ENCODE measurements at places on chromosomes 6 and 20.

- no peak for DNase-seq
Measured at GRCh38 chr6:6734479-6735465, 146.3 kb downstream of the LY86 start.

DNA sequence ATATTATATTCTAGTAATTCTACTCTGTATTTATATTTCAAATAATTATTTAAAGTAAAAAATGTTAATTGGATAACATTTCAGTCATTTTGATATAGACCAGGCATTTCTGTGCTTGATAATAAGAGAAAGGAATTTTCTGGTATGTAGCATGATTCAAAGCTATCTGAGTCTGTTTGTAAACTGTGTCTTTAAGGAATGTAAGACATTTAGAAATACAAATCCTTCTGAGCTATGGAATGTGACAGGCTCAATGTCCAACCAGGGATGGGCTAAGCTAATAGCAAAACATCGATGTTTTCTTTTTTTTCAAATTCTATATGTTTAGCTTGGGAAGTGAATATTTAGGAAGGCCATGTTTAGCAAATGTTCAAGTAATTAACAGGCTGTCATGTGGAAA is 41.5 kb upstream of the FAM83B start:
- no peak for DNase-seq

- no peak for DNase-seq
Measured at GRCh38 chr6:30157999-30158398, 3.0 kb downstream of the TRIM10 start.

DNA sequence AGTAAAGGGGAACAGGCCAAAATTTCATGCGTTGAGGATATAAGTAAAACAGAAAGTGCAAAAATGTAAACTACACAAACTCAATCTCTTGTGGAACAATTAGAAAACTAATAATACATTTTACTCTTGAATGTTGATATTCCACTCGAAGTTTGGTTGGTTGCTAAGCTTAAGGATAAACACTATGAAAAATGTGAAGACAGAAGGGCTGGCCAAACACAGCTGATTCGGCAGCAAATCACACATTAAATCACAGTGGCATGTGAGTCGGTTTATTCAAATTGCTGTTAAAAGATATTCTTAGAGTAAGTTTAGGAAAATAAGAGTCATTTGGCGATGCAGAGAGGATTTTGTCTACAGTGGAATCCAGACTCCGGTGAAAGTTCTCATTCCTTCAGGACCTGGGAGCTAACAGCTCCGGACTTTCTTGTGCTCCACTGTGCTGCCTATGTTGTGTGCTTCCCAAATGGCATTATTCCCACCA is 1.4 kb upstream of the EPM2A start:
- no peak for DNase-seq

- DNase-seq: no peak
Measured at GRCh38 chr6:104718672-104719071, 141.0 kb downstream of the HACE1 start.

DNA sequence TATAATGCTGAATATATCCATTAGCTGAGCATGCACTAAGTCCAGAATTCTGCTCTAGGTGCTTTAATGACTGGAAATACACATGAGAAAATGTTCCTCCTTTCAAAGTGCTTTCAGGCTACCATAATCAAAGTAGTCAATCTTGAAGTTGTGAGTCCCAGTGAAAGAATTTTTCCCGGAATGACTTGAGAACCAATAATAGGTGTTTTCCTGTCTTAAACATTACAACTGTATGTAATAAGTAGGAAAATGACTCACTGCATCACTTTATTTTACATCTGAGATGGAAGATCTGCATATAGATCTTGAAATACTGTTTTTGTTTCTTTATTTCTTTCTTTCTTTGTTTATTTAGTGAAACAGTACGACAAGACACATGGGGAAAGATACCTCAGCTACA is 437.4 kb upstream of the JAG1 start:
- DNase-seq: no peak

GRCh38 chr20:57224641-57225138 is 41.8 kb downstream of the BMP7 start:
- DNase-seq: no peak

GRCh38 chr6:15044948-15045347 is 200.9 kb upstream of the JARID2 start:
- DNase-seq: no peak

- no peak for DNase-seq
Measured at GRCh38 chr6:29796026-29796425, 31.6 kb upstream of the HLA-G start.

DNA sequence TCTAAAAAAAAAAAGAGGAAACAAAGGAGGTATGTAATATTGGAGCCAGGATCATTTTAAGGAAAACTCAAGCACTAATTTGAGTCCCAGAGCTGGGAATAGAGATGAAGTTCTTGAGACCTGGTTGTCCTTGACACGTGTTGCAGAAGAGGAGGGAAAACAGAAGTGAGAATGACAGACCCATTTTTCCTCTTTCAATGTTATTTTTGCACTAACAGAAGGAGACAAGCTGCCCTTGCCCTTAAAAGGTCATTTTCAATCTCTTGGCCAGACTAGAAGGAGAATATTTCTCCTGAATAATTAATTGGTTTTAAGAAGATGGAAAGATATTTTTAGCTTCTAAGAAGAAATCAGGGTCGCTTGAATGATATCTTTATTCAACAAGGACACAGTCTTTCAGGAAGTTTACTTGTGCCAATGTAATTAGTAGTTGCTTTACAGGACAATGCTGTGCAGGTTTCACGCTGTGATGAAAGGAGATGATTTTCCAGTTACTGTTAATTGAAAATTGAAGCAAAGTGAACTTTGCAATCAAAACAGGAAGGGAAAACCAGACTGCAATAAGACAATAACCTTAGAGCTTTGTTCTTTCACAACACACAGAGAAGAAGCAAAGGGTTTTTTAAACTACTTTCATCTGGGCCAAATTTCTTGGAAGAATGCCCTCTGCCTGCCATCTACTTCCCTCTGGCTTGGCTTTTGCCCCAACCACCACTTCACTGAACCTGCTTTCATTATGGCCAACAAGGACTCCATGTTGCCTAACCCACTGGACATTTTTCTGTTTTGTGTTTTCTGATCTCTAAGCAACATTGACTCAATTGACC is 107.8 kb upstream of the SHLD1 start:
- DNase-seq: no peak

GRCh38 chr6:80886475-80886874 is 780.0 kb downstream of the BCKDHB start:
- DNase-seq: no peak

- no peak for DNase-seq
Measured at GRCh38 chr6:40848868-40849514, 190.0 kb downstream of the UNC5CL start.

DNA sequence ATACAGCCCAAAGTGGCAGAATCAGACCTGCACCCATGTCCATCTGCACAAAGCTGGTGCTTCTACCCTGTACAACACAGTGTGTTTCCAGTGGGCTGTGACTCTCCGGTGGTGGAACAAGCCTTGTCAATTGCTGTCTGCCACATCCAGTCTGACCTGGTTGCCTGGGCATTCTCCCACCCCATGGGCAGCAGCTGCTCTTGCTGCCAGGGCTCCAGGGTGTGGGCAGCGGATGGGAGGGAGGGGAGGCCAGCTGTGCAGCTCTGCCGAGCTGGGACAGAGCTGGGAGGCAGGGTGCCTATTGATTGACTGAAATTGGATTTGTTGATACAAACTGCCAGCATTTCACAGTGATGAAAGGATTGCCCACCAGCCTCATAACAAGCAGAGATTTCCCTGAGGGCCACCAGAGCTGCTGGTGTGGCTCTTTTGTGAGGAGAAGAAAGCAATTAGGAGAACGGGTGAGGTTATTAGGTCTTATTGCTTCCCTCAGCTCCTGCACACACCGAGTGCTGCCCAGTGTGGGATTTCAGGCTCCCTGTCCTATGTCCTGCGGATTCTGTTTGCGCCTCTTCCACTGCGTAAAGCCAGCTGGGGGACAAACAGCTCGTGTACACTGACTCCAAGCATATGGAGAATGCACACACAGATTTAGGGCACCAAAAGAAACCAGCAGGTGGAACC is 150.8 kb downstream of the NRN1 start:
- DNase-seq: no peak

DNA sequence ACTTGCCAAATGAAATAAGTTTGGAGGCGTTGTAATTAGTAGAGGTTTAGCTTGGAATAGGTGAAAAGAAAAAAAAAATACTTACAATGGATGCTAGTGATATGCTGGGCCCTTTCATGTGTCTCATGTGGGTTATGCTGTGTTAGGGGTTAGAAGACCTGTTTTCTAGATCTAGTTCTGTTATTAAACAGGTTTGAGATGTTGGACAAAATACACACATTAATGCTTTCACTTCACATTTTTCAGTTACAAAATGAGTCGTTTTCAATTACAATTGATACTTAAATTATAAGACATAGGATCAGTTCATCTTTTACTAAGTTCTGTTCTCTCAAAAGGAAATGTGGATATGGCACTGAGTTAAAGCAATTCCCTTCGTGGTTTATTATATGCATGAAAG is 509.8 kb downstream of the EPM2A start:
- DNase-seq: no peak

DNA sequence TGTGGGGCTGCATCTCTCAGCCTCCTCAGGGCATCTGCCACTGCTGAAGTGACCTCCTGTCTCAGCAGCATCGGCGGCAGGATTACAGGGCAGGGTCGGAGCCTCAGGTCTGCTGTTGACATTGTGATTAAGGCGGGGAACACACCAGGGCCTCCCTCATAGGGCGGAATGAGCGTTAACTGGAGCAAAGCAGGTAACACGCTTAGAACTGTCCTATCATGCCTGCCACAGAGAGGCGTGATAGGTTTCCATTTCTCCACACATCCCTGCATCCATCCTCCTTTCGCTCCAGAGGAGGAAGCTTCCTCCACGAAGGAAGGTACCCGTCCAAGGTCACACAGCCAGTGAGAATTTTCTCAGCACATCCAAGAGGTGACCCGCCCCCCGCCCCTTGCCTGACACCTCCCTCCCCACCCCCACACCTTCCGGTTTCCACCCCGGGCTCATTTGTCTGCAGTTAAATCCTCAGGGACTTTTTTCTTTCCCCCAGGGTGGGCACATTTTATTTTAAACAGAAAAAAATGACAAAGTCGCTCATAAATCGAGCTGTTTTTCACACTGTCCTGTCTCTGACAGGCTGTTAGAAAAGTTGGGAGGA is 200.8 kb downstream of the TFAP2C start:
- no peak for DNase-seq

- DNase-seq: peak; percentile 85
Measured at GRCh38 chr6:125918681-125919566, 37.6 kb upstream of the HINT3 start.

DNA sequence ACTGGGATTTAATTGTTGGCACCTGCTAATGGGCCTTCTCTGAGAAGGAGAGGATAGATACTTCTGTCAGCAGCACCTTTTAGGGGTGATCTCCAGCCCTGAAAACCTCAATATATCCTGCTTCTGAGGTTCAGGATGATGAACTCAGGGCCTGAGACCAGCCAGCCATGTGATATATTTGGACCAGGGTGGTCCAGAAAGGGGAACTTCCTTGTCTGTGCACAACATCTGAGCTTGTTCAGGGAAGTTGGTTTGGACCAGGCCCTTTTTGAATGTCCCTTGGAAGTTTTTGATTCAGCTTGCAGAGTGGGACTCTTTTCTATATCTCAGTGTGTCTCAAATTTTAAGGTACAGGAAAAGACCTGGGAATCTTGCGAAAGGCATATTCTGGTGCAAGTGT is 85.8 kb downstream of the GFRA4 start:
- no peak for DNase-seq

- peak; percentile 1 for DNase-seq
Measured at GRCh38 chr6:142395266-142395665, 93.5 kb downstream of the ADGRG6 start.

- DNase-seq: no peak
Measured at GRCh38 chr6:52910091-52910490, 593 bp upstream of the GSTA3 start.

- DNase-seq: peak; percentile 53
Measured at GRCh38 chr6:148521586-148521985, 178.9 kb downstream of the SASH1 start.

GRCh38 chr6:96787846-96788580 is 49.3 kb downstream of the GPR63 start:
- DNase-seq: no peak

GRCh38 chr6:67450641-67451040 is 1184.4 kb upstream of the ADGRB3 start:
- no peak for DNase-seq

- no peak for DNase-seq
Measured at GRCh38 chr6:167098825-167099225, 24.1 kb upstream of the CCR6 start.

DNA sequence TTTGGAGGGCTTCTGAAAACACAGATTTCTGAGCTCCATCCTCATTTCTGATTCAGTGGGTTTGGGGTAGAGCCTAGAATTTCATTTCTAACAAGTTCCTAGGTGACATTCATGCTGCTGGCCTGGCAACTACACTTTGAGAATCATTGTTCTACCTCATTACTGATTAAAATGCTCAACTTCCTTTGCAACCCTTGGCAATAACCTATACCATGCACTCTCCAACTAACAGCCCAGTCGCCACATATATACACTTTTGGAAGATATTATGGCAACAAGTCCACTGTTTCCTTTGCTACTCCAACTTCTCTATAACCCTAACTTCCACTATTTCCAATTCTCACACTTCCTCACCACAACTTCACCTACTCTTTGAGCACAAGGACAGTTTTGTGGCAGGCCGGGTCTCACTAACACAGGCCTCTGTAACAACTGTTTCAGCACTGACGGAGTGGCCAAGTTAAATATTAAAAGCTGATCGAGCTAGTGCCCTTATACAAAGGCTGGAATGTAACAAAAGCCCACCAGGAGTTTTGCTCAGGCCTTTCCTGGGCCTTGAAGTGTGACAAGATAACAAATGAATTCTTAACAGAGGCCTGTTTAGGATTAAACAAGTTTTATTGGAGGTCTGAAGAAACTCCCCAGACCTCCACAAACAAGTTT is 32.1 kb upstream of the RAB23 start:
- no peak for DNase-seq

GRCh38 chr20:46872328-46873211 is 22.1 kb upstream of the EYA2 start:
- no peak for DNase-seq

DNA sequence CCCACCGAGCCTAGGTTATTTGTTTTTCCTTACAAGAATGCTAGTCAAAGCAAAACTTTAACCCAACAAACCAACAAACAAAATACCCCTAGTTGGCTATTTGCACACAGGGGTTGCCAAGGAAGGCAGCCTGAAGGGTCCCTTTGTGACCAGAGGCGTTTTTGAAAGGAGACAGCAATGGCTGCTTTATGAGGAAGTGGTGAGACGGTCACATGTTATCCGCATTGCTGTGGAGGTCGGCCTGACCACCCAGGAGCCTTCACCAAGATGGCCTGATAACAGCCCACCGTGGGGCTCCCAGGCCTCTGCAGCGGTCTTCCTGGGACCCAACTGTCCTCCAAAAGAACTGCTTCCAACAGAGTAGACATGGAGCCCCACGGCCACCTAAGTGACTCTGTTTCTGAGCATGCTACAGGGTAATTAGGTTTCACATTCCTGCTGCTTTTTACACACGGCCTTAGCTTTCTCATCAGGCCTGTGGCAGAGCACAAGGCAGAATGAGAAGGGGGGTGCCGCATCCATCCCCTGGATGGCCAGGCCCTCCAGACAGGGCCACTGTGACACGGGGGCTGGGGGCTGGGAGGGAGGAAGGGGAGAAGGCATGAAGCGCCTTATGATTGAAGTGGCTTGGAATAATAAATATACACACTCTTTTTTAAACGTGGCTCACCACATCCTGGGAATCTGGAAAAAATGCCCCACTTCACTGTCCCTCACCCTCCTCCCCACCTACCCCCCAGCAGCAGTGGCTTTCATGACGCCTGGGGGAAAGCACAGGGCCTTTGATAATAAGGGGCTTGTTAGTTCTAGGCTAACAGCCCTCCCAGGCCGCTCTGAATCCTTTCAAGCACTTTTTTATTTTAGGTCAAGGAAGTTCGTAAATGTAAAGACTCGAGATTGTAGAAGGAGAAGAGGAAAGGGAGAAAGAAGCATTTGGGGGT is 86.0 kb downstream of the CLIC5 start:
- DNase-seq: no peak
